ENCODE measurements at places on chromosomes 11 and 22.

- ATAC-seq = no peak
Measured at GRCh38 chr22:27482402-27482801, 319.2 kb downstream of the MN1 start.

DNA sequence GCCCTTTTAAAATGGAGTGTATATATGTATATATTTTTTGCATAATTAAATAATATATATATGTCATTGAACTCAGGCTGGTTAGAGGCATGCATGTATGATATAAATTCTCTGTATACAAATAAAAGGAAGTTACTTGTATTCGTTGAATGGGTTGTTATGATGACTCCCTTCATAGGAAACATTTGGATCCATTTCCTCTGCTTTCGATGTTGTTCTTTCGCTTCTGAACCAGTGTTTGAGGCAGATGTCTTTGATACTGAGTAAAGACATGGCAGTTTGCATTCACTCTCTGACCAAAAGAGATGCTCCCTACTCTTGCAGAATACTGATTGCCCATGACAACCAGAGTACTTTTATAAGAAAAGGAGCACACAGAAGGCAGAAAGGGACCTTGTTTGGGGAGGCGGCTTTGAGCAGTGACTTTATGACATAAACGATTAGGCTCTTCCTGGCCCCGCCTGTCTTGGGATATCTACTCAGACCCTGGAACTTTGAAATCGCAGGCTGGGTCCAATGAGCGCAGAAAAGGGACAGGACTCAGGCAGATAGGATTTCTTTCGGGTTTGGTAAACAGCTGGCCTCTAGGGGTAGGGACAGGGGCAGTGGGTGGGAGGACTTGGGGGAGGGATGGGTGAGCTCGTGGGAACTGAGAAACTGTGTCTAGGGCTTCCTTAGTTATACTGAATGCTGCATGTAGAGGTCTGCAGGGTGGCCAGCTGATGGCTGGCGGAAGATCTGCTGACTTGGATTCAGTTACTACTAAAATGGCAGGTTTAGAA lies 23.2 kb downstream of the TIMP3 start:
- ATAC-seq = no peak

DNA sequence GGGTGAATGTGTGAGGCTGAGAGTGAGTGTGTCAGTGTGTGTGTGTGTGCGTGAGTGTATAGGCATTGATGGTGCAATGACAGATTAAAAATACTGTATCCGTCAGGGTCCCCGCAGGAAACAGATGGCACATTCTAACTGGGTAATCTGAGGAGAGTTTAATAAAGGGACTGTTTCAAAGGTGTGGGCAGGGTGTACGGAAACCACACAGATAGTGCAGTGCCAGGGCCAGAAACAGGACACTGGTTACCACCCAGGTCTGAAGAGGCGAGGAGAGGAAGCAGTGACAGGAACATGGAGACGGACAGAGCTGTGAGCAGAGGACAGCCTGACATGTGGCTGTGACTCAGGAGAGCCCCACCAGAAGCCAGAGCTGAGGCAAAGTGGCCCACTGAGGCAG lies 16.5 kb downstream of the P2RX3 start:
- peak; percentile 48 for ATAC-seq

DNA sequence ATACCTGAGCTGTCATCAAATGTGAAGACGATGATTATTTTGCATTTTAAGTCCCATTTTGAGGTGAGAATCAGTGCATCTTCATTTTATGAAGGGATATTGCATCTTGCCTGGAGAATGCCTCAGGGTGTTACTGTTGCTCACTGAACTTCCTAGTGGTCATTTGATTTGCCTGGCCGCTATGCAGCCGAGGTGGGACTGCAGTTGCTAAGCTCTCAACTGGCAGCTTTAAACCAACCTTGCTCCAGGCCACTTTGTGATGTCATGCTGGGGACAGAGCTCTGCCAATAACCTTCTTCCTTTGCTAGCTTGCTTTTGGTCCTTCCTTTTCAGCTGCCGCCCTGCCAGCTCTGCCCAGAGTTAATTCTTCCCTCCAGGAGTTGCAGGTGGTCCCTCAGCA lies 409.4 kb upstream of the B3GAT1 start:
- ATAC-seq = no peak

GRCh38 chr11:6617315-6617781 lies 1.9 kb downstream of the TPP1 start:
- no peak for ATAC-seq

GRCh38 chr11:39345834-39346442 lies 2113.5 kb downstream of the LRRC4C start:
- ATAC-seq = no peak

- ATAC-seq = no peak
Measured at GRCh38 chr11:15935373-15935772, 421.0 kb downstream of the SOX6 start.

Measured in stimulated activated memory B cell treated with anti-CD40 and anti-IgM and Interleukin-4, amounts not matched to agents 10 μg/mL and 1 μg/mL and 100 μg/mL, for 72 hours (primary cell).